Muscle of back (tissue), 13 donors: ENCODE measurements at places on chromosomes 12 and 14.

GRCh38 chr12:105228494-105228893, 7.5 kb downstream of the APPL2 start:
- DNase-seq: peak; percentile 49

GRCh38 chr14:104724407-104724980, 465 bp downstream of the ADSS1 start:
- peak; percentile 37 for DNase-seq

DNA sequence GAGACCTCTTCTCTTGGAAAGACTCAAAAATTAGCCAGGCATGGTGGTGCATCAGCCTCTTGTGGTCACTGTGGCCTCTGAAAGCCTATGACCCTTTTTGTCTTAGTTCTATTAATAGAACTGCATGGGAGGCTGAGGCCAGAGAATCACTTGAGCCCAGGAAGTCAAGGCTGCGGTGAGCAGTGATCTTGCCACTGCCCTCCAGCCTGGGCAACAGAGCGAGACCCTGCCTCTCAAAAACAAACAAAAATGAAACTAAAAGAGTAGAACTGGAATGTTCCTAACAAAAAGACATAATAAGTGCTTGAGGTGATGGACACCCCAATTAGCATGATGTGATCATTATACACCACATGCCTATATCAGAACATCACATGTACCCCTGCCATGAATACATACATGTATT, 197.0 kb upstream of the EEA1 start:
- no peak for DNase-seq

DNA sequence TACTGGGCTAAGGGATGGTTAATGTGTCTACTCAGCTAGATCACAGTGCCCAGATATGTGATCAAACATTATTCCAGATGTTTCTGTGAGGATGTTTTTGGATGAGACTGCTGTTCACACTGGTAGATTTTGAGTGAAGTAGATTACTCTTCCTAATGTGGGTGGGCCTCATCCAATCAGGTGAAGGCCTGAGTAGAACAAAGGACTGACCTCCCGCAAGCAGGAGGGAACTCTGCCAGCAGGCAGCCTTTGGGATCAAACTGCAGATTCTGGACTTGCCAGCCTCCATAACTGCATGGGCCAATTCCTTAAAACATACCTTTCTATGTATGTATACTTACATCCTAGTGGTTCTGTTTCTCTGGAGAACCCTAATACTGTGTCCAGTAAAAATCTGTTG, 219.3 kb downstream of the APAF1 start:
- no peak for DNase-seq

DNA sequence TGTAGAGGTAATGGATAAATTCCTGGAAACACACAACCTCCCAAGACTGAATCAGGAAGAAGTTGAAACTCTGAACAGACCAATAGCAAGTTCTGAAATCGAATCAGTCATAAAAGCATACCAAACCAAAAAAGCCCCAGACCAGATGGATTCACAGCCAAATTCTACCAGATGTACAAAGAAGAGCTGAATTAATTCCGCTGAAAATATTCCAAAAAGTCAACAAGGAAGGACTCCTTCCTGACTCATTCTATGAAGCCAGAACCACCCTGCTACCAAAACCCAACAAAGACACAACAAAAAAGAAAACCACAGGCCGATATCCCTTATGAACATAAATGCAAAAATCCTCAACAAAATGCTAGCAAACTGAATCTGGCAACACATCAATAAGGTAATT, 81.5 kb downstream of the SLC38A4 start:
- no peak for DNase-seq

DNA sequence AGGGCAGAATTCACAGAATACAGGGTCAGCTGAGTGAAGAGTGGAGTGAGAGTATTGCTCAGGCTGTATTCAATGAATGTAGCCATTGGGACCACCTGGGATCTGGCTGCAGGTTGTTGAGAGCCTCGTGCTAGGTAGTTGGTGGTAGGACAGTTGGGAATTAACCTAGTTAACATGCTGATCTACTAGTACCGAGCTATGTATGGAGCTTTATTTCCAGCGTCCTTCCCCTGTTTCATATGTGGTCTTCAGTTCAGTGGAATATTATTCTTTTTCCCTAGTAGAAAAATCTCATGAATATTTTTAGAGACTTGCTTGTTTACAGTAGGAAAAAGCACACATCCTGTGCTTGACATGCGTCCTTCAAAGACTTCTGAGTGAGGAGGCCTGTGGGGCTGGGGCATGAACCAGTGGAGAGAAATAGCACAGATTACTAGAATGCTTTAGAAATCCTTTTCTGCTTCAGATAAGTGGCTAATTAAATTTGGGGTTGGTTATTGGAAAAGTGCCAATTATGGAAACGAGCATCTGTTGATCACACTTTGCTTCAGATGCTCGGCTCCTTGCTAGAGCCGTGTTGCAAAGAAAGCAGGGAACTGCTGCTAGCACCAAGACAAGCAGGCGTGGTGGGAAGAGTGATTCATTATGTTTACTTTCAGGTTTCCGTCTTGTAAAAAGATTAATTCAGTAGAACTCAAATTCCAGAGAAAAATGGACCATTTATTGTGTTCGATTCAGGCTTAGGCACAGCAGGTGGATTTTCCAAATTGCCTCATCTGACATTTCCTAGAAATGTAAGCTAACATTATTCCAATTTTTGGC, 53.6 kb downstream of the ARF6 start:
- DNase-seq: peak; percentile 58

DNA sequence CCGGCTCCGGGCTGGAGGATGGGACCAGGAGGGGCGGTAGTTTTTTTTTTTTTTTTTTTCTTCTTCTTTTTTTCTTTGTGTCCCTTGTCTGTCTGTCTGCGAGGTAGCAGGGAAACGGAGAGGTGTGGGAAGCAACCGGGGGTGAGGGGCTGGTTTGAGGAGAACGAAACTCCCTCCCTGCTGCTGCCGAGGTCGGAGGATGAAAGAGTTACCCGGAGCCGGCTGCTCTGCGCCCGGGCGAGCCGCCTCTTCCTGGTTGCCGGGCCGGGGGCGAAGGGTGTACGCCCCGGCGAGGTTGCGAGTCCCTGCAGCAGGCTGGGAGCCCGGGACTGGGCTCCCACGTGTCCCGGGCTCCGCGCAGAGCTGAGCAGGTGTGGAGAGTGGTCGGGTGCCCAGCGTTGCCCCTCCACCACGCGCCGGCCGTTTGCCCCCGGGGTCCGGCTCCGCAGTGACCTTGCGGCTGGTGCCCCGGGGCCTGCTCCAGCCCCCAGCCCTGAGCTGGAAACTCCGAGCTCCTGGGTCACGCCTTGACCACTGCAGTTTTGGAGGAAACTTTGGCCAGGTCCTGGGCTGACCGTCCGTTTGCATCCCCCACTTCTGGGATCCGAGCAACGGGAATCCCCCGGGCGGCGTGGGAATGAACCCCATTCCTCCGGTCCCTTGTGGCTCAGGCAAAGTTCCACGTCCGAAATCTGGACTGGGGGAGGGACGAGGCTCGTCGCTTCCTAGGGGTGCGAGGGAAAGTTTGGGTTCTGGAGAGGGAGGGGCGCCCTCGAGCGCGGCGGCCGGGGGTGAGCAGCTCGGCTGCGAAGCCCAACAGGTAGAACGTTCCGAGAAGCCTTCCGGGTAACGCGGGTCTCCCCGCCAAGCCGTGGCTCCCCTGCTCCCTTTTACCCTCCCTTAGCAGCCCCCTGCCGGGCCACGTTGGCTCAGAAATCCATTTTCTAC, 1.3 kb downstream of the CHST11 start:
- peak; percentile 60 for DNase-seq

- DNase-seq: no peak
Measured at GRCh38 chr12:92509156-92509738, 193.5 kb upstream of the PLEKHG7 start.

- DNase-seq: peak; percentile 80
Measured at GRCh38 chr14:104677512-104678332, 11.7 kb upstream of the INF2 start.

GRCh38 chr12:64893961-64894360, 69.5 kb downstream of the TBC1D30 start:
- no peak for DNase-seq

GRCh38 chr12:123676616-123677320, 5.9 kb downstream of the TCTN2 start:
- DNase-seq: no peak

GRCh38 chr14:69376439-69376838, 21.7 kb downstream of the ERH start:
- no peak for DNase-seq
